ENCODE measurements at places on chromosomes 16 and 17.

- DNase-seq, result peak; percentile 80
These were observed 724 bp downstream of the UBE2I start for GRCh38 chr16:1309888-1310831.

DNA sequence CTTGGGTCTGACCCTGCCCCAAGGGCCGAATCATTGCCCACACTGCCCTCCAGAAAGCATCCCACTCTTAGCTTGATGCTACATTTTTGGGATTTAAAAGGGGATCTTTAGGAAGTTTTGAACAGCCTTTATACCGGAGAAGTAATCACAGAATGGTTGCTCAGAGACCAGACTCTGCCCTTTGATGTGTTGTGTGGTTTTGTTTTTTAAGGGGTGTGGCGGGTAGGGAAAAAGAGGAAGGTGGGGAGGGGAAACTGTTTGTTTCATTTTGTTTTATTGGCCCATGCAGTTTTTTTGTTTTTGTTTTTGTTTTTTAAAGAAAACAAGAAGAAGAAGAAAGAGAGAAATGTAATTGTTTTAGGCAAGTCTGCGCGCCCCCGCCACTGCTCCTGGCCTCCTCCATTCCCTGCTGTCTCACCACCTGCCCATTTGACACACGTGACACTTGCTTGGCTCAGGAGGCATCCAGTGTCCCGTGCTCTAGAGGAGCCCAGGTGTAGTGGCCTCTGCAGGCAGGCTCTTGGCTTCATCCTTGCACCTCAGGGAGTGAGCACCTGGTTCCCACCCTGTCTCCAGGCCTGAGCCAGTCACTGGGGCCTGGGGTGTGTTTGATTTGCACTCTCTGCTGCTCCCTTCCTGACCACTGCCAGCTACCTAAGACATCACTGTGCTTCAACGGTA lies 35.7 kb downstream of the GNAO1 start:
- no peak for DNase-seq

GRCh38 chr16:20385844-20386832 lies 18.4 kb downstream of the PDILT start:
- DNase-seq, result peak; percentile 79

- DNase-seq, result no peak
These were observed 88.4 kb upstream of the GNAO1 start for GRCh38 chr16:56102906-56103305.

GRCh38 chr17:72858826-72859495 lies 233.5 kb downstream of the SLC39A11 start:
- DNase-seq, result no peak

GRCh38 chr17:17781591-17782496 lies 54.9 kb downstream of the SREBF1 start:
- peak; percentile 86 for DNase-seq

- DNase-seq, result no peak
These were observed 30.0 kb downstream of the METRNL start for GRCh38 chr17:83109386-83109785.

GRCh38 chr17:50887705-50888245 lies 21.6 kb upstream of the TOB1 start:
- no peak for DNase-seq

DNA sequence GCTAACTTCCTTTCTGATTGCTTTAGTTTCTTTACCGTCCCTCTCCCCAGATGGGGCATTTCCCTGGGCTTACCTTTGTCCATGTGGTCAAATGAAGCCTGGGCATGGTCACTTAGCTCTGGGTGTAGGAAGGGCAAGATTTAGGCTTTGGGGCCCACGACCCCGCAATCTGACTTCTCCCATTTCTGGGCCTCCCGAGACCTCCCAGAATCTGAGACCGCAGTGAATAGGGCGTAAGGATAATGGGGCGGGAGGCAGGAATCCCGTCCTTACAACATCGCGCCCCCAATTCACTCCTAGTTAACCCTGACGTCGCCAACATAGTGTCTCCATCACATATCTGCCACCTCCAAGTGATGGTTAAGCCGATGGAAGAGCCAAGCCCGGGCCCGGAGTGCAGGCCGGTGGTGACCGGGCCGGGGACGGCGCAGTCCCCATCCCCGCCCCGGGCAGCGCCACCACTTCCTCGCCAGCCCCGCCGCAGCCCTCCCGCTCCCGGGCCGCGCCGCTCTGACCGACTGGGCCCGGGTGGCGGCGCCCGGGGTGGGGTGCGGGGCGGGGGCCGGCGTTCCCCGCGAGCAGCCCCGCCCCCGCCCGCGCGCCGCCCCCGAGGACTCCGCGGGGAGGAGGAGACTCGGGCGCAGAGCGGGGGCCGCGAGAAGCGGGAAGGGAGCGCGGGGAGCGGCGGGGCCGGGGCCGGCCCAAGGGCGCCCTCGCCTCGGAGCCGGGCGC lies at the start of gene RHBDL3:
Gene RHBDL3, plus strand, starts transcription at position 641 of the 732 bp plus-strand sequence. CDS start 358 bp downstream, outside the sequence.
- no peak for DNase-seq

DNA sequence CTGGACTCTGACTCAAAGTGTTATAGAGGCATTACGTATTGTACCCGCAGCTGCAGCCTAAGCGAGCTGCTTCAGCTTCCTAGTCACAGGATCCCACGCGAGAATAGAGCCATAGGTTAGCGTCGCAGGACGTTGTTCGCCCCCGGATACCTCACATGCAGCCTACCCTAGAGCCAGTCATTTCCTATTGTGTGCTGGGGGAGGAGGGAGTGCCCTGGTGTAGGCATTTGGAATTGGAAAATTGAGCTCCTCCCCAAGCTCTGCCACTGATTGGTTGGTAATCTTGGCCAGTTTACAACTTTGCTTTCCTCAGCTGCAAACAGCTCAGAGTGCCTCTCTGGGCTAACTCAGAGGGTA lies 530 bp downstream of the NAA60 start:
- DNase-seq, result no peak
